ENCODE measurements at places on chromosomes 7 and 10. TPM values are rescaled to one million over a fixed set of nuclear protein-coding genes. Genes with fewer than 3 reads are reported as not detected.

The WDR86 gene
- polyA plus RNA-seq: 48.1 TPM

The GTF2IRD1 gene
- polyA plus RNA-seq: 35.2 TPM

The NXPH1 gene
- 0.12 TPM for polyA plus RNA-seq

The ADAM8 gene
- polyA plus RNA-seq: 5.0 TPM

The PPP1R9A gene
- 10.5 TPM for polyA plus RNA-seq

The ZNF804B gene
- polyA plus RNA-seq: 0.64 TPM

The PDE6C gene
- polyA plus RNA-seq: 2.5 TPM

The SPOCK2 gene
- polyA plus RNA-seq: 139 TPM

The NME8 gene
- polyA plus RNA-seq: not detected

The UBE2D1 gene
- 35.5 TPM for polyA plus RNA-seq

GRCh38 chr10:101007099-101007711, 7.6 kb downstream of the LZTS2 start:
- no peak for DNase-seq

DNA sequence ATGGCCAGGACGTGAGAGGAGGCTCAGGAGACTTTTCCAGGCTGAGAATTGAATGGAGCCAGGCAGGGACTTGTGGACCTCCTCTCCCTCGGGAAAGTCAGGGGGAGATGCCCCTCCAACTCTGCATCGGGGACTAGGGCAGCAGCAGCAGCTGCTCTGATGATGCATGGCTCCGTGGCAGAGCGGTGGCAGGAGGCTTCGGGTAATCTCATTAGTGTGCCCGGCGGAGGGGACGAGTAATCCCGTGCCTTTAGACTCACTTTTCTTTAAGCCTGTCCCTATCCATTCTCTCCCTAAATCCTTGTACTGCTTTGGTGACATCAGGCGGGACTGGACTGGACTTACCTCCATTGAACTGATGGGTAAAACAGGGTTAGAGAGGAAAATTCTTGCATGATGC, 75.1 kb downstream of the ZMIZ1 start:
- no peak for DNase-seq

DNA sequence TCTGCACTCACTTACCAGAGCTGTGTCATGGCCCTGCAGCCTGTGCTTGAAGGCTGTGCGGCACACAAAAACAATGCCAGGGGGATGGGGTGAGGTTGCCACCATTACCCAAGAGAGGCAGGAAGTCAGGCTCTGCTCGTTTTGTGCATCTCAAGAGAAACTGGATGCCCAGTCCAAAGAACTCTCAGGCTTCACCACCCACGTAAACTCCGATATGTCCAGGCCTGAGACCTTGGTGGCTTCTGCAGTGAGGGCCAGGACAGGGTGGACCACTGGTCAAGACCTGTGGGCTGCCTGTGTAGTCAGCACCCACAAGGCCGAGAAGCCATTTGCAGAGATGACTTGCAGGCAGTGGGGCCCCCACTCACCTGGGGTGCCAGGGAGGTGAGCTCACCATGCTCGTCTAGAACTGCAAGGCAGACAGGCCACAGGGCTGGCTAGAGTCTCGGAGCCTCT, 54.7 kb upstream of the EBF3 start:
- no peak for DNase-seq

DNA sequence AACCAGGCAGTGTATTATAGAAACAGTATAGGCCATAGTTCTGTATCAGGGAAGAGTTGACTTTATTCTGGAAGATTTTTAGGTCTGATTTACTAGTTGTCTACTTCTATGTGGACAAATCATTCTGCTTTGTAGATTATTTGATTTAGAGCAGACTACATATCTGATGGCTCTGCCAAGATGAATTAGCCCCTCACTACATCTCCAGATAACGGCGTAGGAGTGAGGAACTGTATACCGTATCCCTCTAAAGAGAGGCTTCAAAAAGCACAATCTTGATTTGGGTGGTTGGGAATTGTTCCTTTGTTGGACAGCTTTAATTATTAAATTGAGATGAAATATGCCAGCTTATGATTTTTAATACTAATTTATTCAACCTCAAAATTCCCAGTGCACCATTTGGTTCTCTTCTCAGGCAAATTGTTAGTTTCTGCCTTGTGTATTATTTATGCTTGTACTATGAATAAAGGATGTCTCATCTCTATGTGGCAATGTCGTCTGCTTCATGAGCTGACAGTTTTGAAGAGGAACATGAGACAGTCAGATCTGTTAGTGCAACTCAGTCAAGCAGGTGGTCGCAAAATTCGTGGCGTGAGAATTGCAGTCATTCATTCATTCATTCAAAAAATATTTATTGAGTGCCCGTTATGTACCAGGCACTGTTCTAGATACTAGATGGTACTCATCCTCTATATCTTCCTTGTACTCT, 422.8 kb downstream of the EXOC4 start:
- no peak for DNase-seq

- no peak for DNase-seq
Observed at GRCh38 chr7:157703131-157703530, 366.3 kb downstream of the DNAJB6 start.

DNA sequence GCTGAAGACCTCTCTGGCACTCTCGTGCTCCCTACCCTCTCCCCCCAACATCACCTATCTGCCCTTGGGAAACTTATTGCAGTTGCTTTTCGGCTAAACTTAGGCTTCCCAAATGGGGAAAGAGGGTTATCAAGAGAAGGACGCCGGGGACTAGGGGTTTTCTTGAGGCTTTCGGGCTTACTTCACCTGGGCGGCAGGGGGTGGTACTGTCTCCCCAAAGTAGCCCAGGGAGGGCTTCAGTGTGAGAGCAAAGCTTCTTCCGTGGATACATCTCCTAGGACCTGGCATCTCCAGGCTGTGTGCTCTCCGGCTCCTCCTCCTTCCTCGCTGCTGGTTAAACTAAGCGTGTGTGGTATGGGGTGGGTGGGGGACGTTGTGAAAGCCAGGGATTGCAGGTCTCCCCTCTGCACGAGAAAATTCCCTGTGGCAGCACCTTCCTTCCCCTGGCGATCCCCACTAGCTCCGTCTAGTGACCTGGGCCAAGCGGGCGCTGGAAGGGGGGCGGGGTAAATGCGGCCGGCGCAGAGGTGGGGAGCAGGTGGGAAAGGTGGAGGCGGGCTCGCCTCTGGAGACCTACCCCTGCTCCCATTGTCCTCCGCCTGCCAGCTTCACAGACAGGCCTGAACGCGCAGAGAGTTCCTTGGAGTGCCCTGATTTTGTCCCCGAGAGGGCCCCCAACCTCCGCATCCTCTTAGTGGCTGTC, 1.1 kb downstream of the PLXDC2 start:
- no peak for DNase-seq

DNA sequence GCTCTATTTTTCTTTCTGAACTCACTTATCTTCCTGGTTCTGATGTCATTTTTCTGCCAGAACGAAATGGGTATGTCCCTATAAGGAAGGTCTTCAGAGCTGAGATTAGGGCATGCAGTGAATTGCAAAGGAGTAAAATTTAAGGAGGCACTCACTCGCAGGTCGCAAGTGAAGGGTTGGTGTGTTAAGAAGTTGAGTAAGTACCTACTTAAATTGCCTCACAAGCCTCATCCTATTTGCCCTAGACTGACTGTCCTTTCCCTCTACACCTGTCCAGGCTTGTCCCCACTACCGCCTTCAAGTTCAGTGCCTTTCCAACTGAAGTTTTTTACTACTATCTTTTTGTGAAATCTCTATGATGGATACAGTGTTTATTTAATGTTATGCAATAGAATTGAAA, 191.5 kb downstream of the AHR start:
- no peak for DNase-seq

DNA sequence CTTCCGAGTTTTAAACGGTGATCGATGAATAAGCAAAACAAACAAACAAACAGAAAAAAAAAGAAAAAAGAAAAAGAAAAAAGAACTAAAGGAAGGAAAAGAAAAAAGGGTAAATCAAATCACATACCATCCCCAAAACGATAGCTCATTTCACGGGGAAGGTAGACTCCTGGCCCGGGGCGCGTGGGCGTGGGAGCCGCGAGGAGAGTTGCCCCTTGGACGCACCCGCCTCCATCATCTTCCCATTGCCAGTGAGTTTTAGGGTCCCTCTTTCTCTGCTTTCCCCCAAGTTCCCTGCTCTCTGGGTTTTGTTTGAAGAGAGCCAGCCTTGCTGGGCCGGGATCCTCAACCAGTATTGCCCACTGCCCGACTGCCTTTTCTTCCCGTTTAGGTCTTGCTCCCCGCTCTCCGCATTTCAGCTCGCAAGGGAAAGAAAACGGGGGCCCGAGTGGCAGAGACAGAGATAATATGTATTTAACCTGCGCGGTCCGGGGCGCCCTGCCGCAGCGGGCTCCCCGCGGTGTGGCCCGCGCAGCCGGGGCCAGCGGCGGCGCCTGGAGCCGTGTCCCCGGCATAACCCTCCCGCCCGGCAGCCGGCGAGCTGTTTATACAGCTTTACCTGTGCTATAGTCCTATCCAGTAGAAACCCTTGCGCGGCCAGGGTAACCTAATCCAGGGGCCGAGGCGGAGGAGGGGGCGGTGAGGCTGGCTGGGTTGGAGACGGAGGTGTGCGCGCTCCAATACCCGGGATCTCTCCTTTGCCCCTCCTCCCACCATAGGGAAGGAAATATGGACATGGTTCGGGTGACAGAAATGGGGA, 5.2 kb upstream of the GATA3 start:
- DNase-seq: no peak

DNA sequence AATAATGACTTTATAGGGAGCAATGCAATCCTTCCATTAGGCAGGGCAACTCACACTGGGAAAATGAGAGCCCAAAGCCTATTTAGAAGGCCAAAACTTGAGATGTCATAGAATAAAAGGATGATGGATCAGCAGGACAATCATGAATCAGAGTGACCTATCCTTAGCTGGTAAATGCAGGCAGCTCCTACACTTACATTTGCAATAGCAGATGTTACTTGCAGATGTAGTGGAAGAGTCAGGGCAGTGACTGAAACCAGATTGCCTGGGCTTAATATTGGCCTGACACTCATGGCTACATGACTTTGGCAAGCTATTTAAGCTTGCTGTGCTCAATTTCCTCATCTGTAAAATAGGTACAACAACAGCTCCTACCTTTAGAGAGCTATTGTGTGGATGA, 98.7 kb downstream of the PRTFDC1 start:
- DNase-seq: no peak

GRCh38 chr10:45308707-45309106, 6.7 kb downstream of the OR13A1 start:
- DNase-seq: no peak

GRCh38 chr10:36087006-36088005, 445.2 kb upstream of the FZD8 start:
- no peak for DNase-seq

- no peak for DNase-seq
Observed at GRCh38 chr7:135815033-135815432, 66.4 kb upstream of the FAM180A start.

GRCh38 chr7:151428378-151429236, 11.3 kb downstream of the CRYGN start:
- no peak for DNase-seq

GRCh38 chr10:7512487-7512886, 101.7 kb upstream of the SFMBT2 start:
- DNase-seq: no peak

- DNase-seq: no peak
Observed at GRCh38 chr7:86825264-86825663, 181.6 kb downstream of the GRM3 start.

- peak; percentile 29 for DNase-seq
Observed at GRCh38 chr10:6920072-6921019, 340.3 kb upstream of the PRKCQ start.
